Urinary bladder (tissue), 4 donors: ENCODE measurements at places on chromosomes 12 and 14.

GRCh38 chr14:63276492-63277342 lies 42.0 kb downstream of the GPHB5 start:
- no peak for DNase-seq

DNA sequence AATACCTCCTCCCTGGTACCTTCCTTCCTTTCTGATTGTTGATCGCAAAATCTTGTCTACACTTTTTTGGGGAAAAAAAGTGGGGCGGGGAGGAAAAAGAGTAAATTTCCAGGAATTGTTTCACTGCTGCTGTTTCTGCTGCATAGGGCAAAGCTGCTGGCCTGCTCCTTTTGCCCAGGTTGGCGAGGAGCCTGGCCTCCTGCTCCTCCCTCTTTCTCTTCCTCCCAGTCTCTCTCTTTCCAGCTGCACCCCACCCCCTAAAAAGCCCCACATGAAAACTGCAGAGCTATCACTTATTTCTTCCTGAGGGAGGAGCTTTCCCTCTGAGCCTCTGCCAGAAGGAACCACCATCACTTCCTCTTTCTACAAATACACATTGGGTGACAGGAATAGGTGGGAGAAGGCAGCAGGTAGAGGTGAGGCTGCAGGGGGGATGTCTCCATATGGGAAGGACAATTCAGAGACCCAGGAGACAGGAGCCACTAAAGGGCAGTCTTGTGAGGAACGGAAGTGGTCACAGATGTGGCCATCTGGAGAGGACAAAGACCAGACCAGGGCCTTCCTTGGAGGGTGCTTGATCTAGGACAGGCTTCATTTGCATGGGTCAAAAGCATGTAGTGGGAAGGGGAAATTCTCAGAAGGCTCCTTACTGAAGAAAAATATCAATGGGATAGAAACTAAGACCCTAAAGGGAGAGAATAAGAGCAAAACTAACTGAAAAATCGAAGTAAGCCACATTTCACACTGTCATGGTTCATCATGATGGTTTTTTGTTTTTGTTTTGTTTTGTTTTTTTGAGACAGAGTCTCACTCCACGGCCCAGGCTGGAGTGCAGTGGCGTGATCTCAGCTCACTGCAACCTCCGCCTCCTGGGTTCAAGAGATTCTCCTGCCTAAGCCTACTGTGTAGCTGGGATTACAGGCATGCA lies 14.8 kb downstream of the ZBTB39 start:
- DNase-seq = no peak

DNA sequence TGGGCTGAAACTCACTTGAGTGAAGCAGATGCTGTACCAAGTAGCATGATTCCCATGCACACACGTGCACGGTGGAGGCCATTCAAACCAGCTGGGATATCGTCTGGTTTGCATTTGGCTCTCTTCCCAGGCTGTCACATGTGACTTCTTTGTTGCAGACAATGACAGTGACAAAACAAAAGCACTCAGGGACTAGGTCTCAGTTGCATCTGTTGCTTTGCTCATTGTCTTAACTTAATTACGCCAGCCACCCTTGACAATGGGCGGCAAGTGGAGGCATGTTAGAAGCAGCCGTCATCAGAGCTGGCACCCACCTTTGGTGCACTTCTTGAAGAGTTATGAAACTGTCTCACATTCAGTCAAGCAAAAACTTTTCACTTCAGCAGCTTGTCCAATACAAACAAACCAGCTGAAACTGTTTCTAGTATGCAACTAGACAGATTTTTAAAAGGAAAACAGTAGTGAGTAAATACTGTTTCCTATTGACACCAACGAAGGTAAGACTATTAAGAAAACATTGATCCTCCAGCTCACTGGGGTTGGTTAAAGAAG lies 74.3 kb downstream of the IGF1 start:
- DNase-seq = no peak

GRCh38 chr12:100450735-100451134 lies 22.9 kb upstream of the NR1H4 start:
- no peak for DNase-seq

DNA sequence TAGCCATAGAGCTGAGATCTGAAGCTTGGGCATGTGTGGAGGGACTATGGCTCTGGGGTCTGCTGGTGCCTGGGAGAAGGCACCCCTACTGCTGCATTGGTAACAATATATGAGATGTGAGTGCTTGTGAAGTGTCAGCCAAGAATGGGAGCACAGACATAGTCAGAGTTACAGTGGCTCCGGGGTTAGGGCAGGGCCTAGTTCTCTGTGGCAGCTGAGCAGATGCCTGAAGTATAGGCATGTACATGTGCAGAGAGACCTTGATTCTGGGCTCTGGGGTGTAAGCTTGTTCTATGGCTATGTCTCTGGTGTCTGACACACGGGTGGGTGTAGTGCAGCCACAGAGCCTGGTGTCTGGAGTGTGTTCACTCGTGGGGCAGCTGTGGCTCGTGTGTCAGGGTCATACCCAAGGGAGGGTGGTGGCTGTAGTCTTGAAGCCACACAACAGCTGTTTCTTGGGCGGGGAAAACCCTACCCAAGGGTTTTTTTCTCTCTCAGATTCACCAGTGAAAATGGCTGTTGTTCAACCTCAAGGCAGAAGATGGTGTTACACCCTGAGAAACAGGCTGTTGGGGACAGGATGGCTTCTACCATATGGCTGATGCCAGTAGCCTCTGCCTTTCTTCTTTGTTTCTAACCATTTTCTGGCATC lies 11.9 kb upstream of the TCL1A start:
- DNase-seq = no peak

GRCh38 chr14:80906946-80907345 lies 34.6 kb downstream of the CEP128 start:
- DNase-seq = no peak

GRCh38 chr12:2076196-2076570 lies 23.4 kb downstream of the CACNA1C start:
- no peak for DNase-seq
